NCI-H460 (cell line): ENCODE measurements at places on chromosomes 7 and 10. TPM values are rescaled to one million over a fixed set of nuclear protein-coding genes. Genes with fewer than 3 reads are reported as not detected.

RAB19 gene
- total RNA-seq: not detected in 2 replicates

ERVW-1 gene
- total RNA-seq: not detected in 2 replicates

EBLN1 gene
- total RNA-seq: not detected in 2 replicates

OPALIN gene
- total RNA-seq: not detected in 2 replicates

MCMBP gene
- total RNA-seq: 87.8 and 89.8 TPM in 2 replicates

PTPN20 gene
- total RNA-seq: 18.1 and 21.1 TPM in 2 replicates

FGFBP3 gene
- 1.6 and 2.1 TPM in 2 replicates for total RNA-seq

WDFY4 gene
- not detected in 2 replicates for total RNA-seq

PIK3AP1 gene
- total RNA-seq: 0.47 and 1.3 TPM in 2 replicates

SORBS1 gene
- 0.27 and 0.43 TPM in 2 replicates for total RNA-seq

CREM gene
- 240 and 246 TPM in 2 replicates for total RNA-seq

ATOH7 gene
- 0.20 TPM in 1 of 2 replicates, not detected in the other for total RNA-seq

CCDC146 gene
- total RNA-seq: 0.27 and 0.58 TPM in 2 replicates

WDR86 gene
- total RNA-seq: not detected in 2 replicates

SLC18A3 gene
- not detected in 2 replicates for total RNA-seq

HOXA13 gene
- 1.9 and 2.7 TPM in 2 replicates for total RNA-seq

UNCX gene
- total RNA-seq: not detected in 2 replicates

GRCh38 chr10:63666836-63667383 lies 145.7 kb downstream of the REEP3 start:
- no peak for DNase-seq

DNA sequence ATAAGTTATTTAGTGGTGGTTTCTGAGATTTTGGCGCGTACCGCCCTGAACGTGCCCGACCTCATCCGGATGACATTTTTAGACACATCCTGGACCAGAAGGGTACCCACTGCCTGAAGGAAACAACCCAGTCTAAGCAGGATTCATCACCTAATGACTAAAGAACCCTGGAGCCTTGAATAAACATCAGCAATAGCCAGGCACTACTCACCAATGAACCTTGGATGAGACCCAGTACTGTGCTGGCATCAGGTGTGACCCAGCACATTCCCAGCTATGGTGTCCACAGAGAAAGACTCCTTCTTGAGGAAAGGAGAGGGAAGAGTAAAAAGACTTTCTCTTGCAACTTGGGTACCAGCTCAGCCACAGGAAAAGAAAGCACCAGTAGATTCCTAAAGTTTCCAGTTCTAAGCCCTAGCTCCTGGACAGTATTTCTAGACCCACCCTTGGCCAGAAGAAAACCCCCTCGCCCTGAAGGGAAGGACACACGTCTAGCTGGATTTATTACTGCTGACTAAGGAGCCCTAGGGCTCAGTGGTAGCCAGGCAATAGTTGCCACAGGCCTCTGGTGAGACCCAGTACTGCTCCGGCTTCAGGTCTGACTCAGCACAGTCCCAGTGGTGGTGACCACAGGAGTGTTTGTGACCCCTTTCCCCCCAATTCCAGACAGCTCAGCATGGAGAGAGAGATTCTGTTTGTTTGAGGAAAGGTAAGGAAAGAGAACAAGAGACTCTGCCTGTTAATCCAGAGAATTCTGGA lies 32.5 kb downstream of the ZNF277 start:
- no peak for DNase-seq

- DNase-seq: no peak
These were observed 150.1 kb downstream of the CACNA2D1 start for GRCh38 chr7:82293467-82293866.

GRCh38 chr7:157096286-157097055 lies 42.3 kb upstream of the UBE3C start:
- no peak for DNase-seq

DNA sequence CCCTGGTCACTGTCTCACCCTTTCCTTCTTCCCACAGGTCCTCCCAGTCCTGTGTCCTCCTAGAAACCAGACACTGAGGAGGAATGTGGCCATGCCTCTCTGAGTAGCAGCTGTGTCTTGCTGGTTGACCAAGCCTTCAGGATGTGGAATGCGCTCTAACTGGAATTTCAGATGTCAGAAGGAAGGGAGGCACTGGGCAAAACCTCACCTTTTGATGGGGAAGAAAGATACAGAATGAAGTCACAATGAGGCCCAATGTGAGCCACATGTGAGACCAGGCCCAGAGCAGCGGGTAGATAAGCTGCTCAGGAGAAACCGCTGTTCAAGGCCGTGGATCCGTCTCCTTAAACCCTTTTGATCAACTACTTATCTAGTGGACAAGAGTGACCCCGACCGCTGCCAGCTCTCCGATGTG lies 54.8 kb upstream of the ECHDC3 start:
- DNase-seq: no peak

DNA sequence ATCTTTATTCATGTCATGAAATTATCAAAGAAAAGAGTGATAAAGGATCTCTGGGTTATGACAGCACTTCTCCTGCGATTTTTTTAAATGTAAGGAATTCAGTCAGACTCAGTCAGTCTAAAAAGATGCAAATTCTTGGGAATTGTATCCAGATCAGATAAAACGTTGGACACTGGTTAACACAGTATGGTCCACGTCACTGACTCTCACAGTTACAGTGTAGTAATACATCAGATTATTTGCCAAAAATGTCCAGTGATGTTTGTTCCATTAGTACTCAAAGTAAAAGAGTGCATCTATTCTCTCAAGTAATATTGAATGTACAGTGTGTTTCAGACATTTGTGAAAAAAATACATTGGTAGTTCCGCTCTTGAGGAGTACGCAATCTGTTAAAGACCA lies 224.5 kb downstream of the PCDH15 start:
- DNase-seq: no peak

GRCh38 chr10:75718991-75719390 lies 287.6 kb downstream of the LRMDA start:
- no peak for DNase-seq

- DNase-seq: no peak
These were observed 6.5 kb upstream of the GIMAP8 start for GRCh38 chr7:150443793-150444540.

DNA sequence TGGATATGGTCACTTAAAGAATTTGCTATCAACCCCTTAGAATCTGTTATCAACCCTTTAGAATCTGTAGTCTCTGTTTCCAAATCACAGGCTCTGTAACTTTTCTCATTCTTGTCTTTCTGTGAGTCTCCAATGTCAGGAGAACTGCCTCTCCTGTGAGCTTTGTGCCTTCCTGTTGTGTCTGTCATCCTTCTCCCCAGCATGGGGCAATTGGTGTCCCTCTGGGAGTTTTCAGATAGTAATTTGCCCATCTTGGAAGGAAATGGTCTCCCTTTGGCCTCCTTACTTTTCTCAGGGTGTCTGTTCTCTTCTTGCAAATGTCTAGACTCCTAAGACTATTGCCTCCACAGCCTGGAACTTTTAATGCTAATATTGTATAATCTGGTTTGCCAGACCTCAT lies 521.9 kb downstream of the NRG3 start:
- DNase-seq: no peak

DNA sequence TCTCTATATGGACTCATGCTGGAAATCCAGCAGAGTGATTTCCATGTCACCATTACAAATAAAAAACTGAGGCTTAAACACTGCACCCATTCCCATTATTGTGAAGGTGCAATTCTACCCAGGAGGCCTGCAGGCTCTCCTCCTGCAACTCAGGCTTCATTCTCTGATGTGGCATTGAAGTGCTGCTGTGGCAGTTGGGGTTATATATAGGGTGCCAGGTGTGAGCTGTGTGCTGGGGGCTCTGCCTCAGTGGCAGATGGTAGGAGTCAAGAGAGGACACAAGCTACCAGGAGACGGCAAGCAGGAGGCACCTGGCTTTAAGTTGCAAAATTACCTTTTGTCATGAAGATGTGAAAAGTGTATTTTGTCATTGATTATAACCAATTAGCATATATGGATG lies 21.3 kb downstream of the ZNF107 start:
- no peak for DNase-seq

- no peak for DNase-seq
These were observed 25.3 kb downstream of the CCDC6 start for GRCh38 chr10:59880971-59881510.

DNA sequence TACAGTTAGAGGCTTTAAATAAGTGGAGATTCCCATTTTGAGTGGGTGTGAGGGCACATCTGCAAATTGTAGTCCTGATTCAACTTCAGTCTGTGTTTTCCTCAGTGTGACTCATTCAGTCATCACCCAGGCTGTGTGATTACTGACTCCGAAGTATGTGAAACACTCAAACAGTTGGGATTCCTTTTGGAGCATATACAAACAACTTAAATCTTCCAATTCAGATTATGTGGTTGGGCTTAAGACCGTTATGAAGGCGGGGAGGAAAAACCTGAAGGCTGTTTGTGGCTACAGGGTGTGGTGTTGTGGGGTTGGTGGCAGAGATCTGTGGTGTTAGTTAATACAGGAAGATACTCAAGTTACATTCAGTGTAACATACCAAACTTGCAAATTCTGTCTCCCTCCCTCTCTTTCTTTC lies 259.7 kb upstream of the FERD3L start:
- peak; percentile 89 for DNase-seq

GRCh38 chr10:20298417-20298816 lies 482.2 kb downstream of the PLXDC2 start:
- no peak for DNase-seq

- DNase-seq: no peak
These were observed 123.6 kb downstream of the CXCL12 start for GRCh38 chr10:44261296-44261695.

DNA sequence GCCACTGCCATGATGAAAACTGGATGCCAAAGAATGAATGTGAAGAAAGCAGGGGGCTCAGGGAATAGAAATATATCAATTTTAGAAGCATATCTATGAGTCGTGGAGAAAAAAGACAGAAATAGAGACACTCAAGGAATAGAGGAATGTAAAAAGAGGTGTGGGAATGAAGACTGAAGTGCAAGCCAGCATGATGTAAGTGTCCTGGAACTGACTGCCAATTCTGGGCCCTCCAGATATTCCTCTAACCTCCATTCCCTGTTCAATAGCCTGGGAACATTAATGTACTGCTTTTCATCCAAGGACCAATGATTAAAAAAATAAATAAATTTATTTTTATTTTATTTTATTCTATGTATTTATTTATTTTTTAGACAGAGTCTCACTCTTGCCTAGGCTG lies 40.6 kb downstream of the NEBL start:
- DNase-seq: no peak

- no peak for DNase-seq
These were observed 451.7 kb downstream of the IPMK start for GRCh38 chr10:57815949-57816348.

DNA sequence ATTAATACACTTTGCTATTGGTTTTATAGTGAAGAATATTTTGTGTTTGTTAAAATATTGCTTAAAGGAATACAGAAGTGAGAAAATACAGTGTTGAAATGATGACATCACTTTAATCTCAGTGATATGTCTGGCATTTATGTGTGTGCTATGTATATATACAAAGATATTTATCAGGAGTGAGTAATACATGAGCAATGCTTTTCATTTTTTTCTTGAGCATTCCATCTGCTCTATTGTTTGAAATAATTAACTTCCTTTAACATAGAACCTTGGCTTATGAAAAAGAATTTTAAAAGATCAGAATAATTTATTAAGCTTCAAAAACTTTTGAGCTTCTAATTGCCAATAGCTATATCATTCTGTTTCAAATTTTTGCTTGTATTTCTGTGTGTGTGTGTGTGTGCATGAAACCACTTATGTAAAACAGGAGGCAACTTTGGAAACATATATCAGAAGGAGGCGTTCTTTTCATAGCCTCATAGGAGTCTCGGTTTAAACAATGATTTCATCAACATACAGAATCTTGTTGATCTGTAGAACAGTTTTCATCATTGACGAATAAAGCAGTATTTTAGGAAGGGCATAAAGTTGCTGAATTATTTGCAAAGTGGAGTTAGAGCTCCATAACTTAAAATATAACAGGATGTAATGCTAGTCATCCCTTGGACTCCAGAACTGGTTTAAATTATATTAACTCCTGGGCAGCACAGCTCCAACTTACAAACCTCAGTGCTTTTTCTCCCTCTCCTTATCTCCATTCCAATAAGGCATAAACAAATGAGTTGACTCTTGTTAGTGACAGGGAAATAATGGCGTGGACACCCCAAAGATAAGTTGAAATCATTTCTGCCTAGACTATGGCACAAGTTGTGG lies 228.4 kb upstream of the DGKB start:
- peak; percentile 25 for DNase-seq
